ENCODE measurements at places on chromosomes 7 and 10.

DNA sequence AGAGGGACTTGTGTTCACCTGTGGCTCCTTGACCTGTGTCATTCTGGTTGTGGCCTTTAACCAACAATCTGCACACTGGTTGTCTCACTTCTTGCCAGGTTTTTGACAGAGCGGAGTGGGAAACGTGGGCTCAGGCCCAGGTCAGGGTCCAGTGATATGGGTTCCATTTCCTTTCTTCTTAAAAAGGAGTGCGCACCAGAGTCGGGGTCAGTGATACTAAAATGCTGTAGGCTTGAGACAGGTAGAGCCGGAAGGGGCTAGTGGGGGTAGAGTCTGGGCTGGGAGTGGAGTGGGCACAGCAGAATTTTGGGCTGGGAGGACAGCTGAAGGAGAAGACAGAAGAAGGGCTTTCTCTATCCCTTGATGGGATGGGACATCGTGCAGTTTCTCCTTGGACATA, 61.2 kb downstream of the SH2D4B start:
- no peak for DNase-seq

GRCh38 chr10:9305018-9305655, 1250.6 kb downstream of the GATA3 start:
- peak; percentile 54 for DNase-seq

DNA sequence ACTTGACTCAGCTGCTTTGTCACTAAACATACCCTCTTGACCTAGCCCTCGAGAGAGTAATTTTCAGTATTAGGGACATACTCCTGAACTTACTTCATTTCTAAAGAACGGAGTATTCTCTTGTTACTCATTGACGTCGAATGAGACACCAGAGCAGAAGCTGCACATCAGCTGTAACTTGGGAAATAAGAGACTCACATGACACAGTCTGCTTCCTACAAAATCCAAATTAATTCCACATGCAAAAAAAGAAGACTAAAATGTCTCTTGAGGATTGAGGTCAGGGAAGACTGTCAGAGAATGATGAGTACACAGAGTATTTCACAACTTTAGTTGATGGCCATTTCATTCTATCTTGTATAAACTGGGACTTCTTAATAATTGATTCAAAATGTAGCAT, 114.7 kb upstream of the EGFR start:
- no peak for DNase-seq

DNA sequence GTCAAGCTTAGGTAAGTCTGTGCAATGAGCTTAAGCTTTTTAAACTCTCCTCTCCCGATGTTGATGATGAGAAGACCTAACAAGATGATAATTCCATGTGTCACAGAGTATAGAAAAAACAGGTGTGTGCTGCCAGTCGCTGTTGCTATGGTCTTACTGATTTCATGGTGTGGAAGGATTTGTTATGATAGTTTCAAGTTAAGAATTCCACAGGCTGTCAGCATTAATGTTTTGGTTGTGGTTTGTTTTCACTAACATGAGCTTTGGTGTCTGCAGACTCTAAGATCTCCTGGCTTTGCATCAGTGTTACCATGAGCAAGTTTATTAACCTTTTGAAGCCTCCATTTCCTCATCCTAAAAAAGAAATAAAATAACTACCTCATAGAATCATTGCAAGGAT, 123.7 kb downstream of the NSUN6 start:
- no peak for DNase-seq

DNA sequence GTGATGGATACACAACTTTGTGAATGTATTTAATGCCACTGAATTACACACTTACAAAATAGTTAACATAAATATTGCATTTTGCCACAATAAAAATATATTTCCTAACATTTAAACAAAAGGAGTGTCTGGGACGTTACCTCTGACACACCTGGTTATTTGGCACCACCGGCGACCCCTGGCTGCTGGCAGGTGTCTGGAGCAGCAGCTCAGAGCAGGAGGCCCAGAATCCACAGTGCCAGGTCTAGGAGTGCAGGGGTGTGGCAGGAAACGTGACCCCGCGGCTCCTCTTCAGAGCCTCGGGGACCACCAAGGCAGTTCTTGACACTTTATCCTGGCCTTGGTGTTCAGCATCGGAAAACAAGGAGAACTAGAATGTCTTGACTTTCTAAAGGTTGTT, 46.3 kb downstream of the MGMT start:
- no peak for DNase-seq

- DNase-seq = no peak
These were observed 21.6 kb downstream of the KCNH2 start for GRCh38 chr7:150956395-150957132.

- no peak for DNase-seq
These were observed 104.1 kb upstream of the AFAP1L2 start for GRCh38 chr10:114508376-114508775.

DNA sequence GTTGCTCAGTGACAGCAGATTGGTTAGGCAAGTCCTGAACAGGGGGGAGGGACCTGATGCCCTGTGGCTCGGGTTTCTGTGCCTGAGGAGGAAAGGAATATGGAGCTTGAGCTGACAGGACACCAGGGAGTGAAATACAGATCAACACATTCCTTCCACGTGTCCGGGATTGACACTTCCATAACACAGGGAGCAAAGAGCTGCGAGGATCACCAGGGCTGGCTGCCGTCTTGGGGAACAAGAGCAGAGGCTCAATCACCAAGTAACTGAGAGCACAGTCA, 36.7 kb upstream of the EFCAB10 start:
- DNase-seq = no peak
